ENCODE measurements at places on chromosomes 5 and 9.
A peak's percentile ranks its signal among the peaks of the same experiment; 100 is the strongest.

DNA sequence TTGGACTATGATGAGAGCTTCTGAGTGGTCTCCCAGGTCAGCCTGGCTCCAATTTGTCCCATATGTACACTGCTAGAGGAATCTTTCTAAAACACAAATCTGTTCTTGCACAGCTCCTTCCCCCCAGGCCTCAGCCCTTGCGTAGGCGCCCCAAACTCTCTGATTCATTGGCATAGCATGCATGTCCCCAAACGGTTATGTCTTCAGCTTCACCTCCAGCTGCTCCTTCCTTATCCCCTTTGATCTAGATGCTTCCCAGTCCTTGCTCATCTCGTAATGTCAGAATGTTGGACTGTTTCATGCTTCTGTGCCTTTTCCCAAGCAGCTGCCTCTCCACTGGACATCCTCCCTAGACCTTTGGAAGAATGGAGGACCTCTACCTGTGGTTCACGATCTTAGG is 60.1 kb upstream of the BASP1 start:
- DNase-seq = no peak

GRCh38 chr5:124702525-124702924 is 43.9 kb downstream of the ZNF608 start:
- no peak for DNase-seq

GRCh38 chr9:880725-881124 is 39.2 kb downstream of the DMRT1 start:
- no peak for DNase-seq

GRCh38 chr5:171595401-171595800 is 176.0 kb downstream of the FGF18 start:
- no peak for DNase-seq

DNA sequence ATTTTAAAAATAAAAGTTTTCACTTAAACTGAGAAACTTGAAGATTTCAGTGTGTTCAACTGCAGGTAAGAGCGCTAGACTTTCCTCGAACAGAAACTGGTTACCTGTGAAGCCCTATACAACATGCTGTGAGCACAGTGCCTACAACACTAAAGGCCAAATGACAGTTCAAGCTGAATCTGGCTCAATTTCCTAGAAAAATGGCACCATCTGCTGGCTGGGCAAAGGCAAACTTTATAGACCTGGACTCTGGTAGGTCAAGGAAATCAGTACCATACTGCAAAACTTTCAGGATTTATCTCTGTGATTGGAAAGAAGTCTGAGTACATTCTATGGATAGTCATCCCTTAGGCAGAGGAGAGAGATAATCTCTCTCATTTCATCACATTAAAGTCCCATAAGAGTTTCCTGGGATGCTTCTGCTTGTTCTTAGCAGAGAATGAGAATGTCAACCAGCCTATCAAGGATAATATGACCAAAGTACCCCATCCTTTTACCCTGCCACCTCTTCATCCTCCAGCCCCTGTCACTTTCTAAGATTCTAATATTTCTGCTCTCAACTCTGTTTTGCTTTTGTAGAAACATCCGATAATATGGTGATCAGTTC is 31.8 kb upstream of the FOXB2 start:
- peak; percentile 45 for DNase-seq

GRCh38 chr5:159901772-159902171 is 14.5 kb upstream of the ADRA1B start:
- no peak for DNase-seq

DNA sequence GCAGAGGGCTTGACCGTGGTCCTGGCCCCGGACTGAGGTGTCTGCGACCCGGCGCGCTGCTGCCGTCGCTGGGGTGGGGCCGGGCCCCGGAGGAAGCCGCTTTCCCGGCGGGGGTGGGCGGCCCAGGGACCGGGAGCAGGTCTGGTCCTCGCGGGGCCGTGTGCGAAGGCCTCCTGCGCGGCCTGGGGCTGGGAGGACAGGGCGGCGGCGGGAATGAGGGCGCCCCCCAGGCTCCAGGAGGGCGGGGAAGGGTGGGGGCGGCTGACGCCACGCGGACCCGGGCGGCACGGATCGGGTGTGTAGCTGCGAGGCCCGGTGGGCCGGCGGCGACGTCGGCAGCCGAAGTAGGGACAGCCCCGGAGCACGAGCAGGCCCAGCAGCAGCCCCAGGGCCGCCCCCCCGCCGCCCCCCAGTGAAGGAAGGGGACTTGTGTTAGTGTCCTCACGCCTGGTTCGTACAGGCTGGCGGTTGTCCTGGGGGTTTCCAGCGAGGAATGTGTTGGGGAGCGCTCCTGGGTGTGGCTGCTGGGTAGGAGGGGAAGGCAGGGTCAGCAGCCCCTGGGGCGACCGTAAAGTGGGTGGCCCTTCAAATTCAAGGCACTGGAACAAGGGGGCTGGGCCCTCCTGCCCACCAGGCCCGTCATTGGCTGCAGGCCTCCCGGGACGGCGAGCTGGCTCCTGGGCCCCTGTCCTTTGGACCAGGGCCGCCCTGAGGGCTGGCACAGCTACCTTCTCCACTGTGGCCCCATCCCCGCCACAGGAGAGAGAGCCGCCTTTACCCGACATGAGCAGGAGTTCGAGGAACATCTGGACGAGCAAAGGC is 597 bp upstream of the TMEM250 start:
- DNase-seq = no peak

GRCh38 chr5:135213466-135214239 is 179.6 kb upstream of the PITX1 start:
- DNase-seq = no peak

GRCh38 chr9:90972057-90972456 is 170.4 kb downstream of the SYK start:
- no peak for DNase-seq

- no peak for DNase-seq
Observed at GRCh38 chr9:86503314-86503713, 149.1 kb upstream of the TUT7 start.

DNA sequence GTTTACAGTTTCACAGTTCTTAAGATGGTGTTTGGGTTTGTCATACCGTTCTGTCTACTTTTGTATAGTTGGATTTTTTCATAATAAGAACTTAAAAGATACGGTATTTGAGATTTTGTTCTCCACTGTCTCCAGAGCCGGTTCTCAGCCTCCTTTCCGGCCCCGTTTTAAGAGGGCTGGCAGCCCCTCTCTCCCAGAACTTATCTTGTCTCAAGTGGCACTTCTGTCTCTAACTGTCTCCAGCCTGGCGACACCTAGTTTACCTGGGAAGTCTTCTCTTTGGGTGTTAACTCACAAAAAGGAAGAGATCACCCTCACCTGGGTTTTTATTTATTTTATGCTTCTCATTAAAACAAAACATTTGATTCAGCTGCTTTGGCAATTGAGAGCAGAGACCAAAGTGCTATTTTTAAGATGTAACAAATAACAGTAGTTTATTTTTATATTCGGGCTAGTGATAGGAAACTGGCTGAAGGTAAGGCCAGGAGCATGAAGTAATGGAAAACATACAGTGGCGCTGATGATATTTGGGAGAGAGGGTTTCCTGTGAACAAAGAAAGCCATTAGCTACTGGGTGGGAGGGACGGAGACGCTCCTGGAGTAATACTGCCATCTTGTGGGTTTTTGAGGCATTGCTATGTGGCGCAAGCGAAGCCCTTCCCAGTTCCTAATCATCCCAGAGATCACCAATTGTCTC is 48.3 kb downstream of the ACER2 start:
- DNase-seq = peak; percentile 74

Data from NCI-H1930 (cell line).